HT1080 (cell line): ENCODE measurements at places on chromosomes 4 and X.
A peak's percentile ranks its signal among the peaks of the same experiment; 100 is the strongest.

GRCh38 chrX:74325130-74326059 is 21.4 kb downstream of the ZCCHC13 start:
- DNase-seq = no peak

GRCh38 chrX:30874851-30875250 is 14.2 kb downstream of the TAB3 start:
- no peak for DNase-seq

GRCh38 chrX:133722756-133723155 is 262.6 kb downstream of the GPC3 start:
- no peak for DNase-seq

DNA sequence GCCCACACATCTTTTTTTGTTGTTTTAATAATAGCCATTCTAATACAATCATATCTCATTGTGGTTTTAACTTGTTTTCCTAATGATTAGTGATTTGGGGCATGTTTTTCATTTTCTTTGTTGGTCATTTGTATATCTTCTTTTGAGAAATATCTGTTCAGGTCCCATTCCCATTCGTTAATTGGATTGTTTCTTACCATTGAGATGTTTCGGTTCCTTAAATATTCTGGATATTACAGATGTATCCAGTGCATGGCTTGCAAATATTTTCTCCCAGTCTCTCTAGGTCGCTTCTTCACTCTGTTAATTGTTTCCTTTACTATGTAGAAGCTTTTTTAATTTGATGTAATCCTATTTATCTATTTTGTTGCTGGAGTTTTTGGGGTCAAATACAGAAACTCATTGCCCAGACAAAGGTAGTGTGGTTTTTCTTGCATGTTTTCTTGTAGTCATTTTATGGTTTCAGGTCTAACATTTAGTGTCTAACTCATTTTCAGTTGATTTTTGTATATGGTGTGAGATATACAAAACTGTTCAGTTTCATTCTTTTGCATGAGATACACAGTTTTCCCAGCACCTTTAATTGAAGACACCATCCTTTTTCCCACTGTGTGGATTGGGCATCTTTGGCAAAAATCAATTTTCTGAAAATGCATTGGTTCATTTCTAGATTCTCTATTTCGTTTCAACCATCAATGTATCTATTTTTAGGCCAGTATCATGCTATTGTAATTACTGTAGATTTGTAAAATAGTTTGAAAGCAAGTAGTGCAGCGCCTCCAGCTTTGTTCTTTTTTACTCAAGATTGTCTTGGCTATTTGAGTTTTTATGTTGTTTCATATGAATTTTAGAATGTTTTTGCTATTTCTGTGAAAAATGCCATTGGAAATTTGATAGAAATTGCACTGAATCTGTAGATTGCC is 195.9 kb downstream of the SCFD2 start:
- DNase-seq = no peak

DNA sequence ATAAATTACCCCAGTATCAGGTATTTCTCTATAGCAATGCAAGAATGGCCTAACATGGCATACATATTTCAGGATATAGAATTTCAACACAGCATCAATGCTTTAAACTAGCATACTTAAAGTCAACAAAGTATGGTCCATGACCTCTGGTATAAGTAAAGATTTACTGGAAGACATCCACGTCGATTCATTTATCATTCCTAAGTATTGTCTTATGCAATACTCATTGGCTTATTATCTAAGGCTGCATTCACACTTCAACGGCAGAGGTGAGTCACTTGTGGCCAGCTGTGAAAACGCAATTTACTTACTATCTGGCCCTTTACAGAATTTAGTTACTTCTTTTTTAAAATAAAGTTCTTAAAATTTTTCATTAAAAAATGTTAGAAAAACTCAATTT is 42.6 kb downstream of the ADGRA3 start:
- peak; percentile 34 for DNase-seq

GRCh38 chr4:76429636-76430035 is 5.4 kb upstream of the SHROOM3 start:
- no peak for DNase-seq

GRCh38 chr4:17797808-17798207 is 12.7 kb downstream of the DCAF16 start:
- no peak for DNase-seq

- peak; percentile 63 for DNase-seq
Measured at GRCh38 chr4:64158648-64159326, 250.5 kb downstream of the TECRL start.
